ENCODE measurements at places on chromosomes 1 and 21.

DNA sequence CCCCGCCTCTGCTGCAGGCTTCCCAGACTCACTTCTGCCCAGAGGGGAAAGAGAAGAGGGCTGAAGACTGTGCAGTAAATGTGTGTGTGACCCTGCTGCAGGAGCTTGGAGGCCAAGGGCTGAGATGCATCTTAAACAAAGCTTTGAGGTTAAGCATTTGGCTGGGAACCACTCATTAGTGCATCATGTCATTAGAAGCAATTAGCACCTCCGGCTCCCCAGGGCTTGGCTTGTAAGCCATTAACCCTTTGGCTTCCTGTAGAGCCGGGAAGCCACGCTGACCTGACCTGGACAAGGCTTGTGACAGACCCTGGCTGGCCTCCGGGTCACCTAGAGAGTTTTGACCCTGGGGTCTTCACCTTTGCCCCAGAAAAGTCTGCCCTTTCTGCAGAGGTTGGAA, 77.0 kb downstream of the CSMD2 start:
- DNase-seq = no peak

- DNase-seq = no peak
Observed at GRCh38 chr1:39016604-39017171, 9.5 kb upstream of the NDUFS5 start.

- no peak for DNase-seq
Observed at GRCh38 chr1:118113261-118113660, 71.8 kb downstream of the SPAG17 start.

GRCh38 chr21:26293141-26293946, 122.8 kb upstream of the APP start:
- no peak for DNase-seq

DNA sequence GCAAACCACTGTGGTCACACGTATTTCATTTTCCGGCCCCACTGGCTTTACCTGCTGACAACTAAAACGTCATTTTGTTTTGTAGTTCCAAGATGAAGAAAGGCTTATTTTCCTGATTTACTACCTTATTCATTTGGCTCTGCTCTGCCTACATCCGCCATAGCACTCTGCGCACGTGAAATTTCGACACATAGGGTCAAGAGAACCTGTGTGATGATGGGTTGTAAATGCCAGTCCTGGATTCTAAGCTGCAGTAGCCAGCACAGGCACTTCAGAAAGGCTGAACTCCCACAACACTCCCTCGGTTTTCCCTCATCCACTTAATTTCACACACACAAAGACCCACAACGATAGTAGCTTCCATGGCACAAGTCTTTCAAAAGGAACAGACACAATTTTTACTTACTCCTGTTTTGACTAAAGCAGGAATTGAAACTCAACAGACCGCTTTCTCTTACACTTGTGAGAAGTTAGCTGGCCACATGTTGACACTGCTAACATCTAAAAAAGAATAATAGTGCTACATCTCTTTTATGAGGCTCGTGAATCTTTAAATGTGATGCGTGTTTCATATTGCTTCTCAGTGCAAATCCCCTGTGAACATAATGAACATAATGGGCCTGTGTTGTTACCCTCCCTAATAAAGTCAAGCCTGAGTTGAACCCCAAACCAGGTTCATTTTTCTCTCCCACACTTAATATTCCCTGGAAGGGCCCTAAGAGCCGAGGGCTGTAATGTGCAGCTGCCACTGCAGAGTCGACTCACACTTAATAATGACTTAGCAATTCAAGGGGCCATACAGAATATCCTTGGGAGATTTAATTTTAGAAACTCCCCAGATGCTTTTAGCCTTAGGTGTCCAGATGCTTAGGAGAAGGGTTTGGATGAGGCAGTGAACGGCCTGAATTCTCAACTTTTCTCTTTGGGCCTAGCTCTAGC, 1.5 kb upstream of the RUNX1 start:
- no peak for DNase-seq

- DNase-seq = no peak
Observed at GRCh38 chr21:44299085-44299457, 782 bp upstream of the PFKL start.

- DNase-seq = no peak
Observed at GRCh38 chr1:203239526-203240305, 10.2 kb upstream of the CHIT1 start.

- DNase-seq = no peak
Observed at GRCh38 chr21:19026911-19027310, 623.3 kb upstream of the TMPRSS15 start.
